ENCODE measurements at places on chromosomes 13 and 19.

DNA sequence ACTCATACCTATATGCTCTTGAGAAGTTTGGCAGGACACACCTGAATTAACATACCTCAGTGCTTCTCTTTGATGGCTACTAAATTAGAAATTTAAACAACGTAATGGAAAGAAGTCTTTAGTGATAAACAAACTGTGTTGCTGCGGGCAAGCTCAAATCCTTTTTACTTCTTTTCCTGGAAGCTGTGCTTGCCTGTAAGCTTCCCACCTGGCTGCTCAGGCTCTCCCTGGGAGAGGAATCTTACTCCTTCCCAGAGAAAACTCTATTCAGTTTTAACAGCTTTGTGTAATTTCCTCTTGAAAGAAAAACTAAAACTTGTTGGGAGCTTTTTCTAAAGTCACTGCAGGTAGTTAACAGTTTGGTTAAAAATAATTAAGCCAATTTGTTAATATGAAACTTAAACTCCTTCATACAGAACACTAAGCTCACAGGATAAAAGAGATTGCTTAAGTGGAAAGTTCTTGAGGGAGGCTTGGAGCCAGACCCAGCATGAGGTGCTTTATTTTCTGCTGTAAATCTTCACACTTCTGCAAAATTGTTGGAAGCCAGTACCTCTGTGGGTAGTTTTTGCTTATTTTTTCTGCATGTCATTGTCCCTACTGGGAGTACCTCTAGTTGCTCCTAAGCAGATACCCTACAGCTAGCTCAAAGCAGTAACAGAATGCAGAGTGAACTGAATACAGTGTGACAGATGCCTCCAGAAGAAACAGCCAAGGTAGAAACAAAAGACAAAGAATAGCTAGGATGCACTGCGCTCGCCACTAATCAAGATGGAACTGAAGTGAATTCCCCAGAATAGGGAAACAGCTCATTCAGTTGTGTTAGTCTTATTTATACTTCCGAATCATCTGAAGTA lies 1253.0 kb downstream of the PCDH17 start:
- DNase-seq, result no peak

- no peak for DNase-seq
These were observed 25.5 kb downstream of the AP2S1 start for GRCh38 chr19:46824890-46825730.

- no peak for DNase-seq
These were observed 5.3 kb downstream of the HSD17B14 start for GRCh38 chr19:48830965-48831364.

GRCh38 chr19:55149078-55150003 lies at the start of gene TNNT1:
Gene TNNT1 (minus strand): TSS chr19:55149206. CDS start chr19:55147157, 2,049 bp downstream.
- no peak for DNase-seq

DNA sequence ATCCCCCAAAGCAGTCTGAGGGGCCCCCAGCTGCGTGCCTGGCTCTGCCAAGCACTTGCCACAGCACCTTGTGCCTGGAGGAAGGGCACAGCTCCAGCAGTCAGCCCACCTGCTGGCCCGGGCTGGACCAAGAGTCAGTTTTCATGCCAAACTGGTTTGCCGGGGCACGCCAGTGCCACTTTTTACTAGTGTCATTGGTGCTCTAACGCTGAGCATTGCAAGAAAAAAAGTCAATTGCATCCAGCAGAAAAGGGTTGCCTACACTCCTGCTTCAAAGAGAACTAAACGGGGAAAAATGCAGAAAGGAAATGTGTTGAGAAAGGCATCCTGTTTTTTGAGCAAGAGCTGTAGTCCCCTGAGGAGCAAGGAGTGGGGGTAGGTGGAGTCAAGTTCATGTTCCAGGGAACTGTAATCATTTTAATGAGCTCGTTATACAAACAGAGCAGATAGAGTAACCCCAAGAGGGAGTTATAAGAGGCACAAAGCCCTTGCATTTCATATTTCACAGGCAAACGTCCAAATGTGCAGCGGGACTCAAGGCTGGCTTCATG lies 68.4 kb downstream of the F2RL3 start:
- no peak for DNase-seq

- no peak for DNase-seq
These were observed 17.0 kb upstream of the RUBCNL start for GRCh38 chr13:46403851-46404732.

GRCh38 chr13:52949742-52950141 lies 78.9 kb upstream of the OLFM4 start:
- no peak for DNase-seq

DNA sequence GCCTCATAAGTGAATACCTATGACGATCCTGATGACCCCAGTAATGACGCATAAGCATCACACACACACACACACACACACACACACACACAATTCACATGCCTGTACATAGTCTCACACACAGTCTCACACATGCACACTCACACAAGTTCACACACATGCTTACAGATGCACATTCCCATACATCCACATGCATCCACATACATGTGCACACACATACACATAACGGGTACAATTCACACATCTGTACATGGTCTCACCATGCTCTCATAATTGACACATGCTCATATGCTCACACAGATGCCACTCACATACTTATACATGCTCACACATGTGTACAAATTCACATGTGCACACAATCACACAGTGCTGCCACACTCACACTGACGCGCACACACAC lies 105.7 kb upstream of the VSTM2B start:
- no peak for DNase-seq

DNA sequence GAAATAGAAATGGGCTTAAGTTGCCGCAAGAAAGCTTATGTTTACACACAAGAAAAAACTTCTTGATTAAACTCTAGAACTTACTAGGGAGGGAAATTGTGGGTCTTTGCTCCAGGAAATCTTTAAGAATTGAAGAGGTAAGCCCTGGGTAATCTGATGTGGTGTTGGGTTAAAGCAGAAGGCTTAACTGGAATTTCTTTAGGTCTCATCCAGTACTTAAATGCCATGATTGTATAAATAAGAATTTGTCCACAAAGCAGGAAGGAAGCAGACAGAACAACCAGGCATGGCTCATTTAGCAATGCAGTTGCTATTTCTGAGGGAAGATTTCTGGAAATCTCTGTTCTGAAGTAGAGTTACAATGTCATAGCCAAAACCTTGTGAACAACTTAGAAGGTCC lies 360.4 kb downstream of the KLF5 start:
- DNase-seq, result no peak

GRCh38 chr13:111302045-111302726 lies 18.3 kb upstream of the TEX29 start:
- no peak for DNase-seq

GRCh38 chr13:80499536-80500290 lies 158.8 kb upstream of the SPRY2 start:
- DNase-seq, result no peak

DNA sequence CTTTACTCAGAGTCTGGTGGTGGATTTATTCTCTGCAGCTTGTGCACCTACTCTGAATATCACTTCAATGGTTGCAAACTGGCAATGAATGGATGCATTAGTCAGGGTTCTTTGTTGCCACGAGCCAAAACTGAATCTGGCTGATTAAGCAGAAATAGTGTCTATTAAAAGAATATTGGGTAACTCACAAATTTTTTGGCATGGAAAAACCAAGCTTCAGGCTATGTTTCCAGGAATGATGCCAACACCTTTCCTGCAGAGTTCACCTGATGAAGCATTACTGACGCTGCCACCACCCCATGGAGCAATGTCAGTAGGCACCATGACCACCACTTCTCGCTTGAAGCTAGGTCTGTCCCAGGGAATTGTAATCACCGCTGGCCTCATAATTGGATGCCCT lies 597.8 kb upstream of the SLC10A2 start:
- no peak for DNase-seq

GRCh38 chr13:105474983-105475610 lies 1060.4 kb downstream of the EFNB2 start:
- DNase-seq, result no peak

- peak; percentile 14 for DNase-seq
These were observed 441 bp upstream of the ZNF559 start for GRCh38 chr19:9323557-9323918.

DNA sequence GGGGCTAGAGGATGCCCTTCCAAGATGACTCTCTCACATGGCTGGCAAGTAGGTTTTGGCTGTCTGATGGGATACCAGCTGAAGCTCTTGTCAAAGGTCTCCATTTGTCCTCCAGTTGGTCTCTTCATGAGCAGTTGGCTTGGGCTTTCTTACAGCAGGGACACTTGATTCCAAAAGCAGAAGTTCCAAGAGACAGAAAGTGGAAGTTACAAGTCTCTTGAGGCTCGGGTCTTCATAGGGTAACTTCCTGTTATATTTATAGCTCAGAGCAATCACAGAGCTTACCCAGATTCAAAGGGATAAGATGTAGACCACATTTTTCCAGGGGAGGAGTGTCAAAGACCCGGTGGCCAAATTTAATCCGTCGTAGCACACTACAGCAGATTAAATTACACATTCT lies 440.0 kb downstream of the RFC3 start:
- no peak for DNase-seq

DNA sequence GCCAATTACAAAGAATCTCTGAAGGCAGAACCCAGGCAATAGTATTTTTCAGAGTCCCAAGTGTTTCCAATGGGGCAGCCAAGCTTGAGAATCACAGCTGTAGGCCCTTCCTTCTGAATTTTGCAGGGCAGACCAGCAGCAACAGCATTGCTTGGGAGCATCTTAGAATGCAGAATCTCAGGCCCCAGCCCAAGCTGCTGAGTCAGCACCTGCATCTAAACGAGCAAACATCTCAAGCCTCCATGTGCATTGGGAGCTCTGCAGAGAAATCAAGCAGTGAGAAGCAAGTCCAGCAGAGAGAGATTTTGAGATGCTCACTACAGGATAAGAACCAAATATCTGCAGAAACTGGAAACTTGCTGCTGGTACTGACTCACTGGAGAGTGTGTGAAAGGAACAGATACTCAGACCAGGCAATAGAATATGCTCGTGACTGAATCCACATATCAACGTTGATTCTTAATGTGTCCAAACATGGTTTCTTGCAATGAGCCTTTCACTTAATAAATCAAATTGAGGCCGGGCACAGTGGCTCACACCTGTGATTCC lies 81.5 kb upstream of the TNFSF11 start:
- DNase-seq, result no peak

GRCh38 chr13:113537909-113538688 lies 46.5 kb upstream of the TFDP1 start:
- no peak for DNase-seq

DNA sequence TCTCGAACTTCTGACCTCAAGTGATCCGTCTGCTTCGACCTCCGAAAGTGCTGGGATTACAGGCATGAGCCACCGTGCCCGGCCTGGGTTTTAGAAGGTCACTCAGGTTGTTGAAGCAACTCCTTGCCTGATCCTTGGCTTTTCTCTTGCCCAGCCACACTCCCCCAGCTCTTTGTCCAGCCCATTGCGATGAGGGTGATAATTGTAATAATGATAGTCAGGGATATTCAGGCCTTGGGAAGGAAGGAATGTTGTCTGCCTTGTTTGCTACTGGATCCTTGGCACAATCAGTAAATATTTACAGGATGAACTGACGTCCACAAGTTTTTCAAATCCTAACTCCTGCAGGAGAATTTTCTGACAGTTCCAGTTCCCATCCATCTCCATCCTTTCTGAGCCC lies 1.8 kb downstream of the THOP1 start:
- no peak for DNase-seq

- no peak for DNase-seq
These were observed 11.3 kb upstream of the FFAR2 start for GRCh38 chr19:35436477-35437405.

- no peak for DNase-seq
These were observed 3.8 kb downstream of the HSPBP1 start for GRCh38 chr19:55275851-55276719.

GRCh38 chr13:76724421-76724820 lies 161.8 kb downstream of the KCTD12 start:
- no peak for DNase-seq

DNA sequence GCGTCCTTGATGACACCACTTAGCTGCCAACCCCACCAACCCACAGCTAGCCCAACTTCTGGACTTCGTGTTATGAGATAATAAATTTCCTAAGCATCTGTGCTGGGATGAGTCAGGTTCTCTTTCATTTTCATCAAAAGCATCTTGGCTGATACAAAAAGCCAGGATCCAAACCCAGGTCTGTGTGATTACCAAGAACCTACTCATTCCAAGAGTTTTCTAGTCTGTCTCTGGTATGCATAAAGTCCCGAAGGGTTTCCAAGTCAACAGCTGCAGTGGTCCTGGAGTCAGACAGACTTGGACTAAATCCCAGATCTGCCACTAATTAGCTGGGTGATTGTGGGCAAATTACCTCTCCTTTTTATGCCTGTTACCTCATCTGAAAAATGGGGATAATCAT lies 55.5 kb upstream of the SERP2 start:
- DNase-seq, result no peak

DNA sequence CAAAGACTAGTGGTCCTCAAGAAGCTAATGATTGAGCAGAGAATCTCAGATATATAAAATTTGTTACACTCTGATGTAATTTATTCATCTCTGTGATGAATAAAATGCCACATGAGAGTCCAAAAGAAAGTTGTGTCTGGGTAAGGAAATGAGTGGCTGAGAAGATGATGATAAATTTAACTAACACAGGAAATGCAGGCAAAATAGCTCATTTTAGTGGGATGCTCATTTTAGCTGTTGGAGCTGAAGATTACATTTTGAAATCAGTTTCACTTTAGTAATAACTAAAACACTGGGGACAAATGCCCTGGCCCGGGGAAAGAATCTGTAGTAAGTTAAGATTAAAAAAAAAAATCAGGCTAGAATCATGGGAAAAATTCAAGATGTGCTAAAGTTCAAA lies 35.2 kb downstream of the SPRY2 start:
- no peak for DNase-seq

- no peak for DNase-seq
These were observed 111.5 kb downstream of the DNAJC15 start for GRCh38 chr13:43134868-43135267.

DNA sequence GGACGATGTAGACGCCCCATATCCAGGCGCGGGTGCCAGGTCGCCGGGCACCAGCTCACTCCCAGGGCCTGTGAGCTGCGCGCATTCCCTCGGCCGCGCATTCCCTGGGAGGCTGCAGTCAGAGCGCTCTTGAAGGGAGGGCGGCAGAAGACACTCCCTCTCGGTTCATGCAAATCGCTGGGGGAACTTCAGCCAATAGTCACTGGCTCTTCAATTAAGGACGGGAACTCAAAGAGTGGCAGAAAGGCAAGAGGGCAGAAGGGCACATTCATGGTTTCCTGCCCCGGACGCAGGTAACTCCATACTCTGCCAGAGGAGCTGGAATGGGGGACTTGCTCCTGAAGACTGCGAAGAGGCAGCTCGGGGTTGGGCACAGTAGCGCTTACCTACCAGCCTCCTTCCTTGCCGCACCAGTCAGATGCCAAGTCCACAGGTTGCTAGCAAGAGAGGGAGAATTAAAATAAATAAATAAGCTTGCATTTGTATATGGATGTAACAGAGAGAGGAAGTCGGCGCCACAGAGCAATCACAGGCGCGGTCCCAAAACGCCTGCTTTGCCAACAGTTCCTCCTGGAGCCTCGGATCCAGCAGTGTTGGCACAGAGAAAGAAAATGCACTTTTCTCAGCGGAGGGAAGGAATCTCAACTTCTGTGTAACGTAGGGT lies 459 bp downstream of the PCDH20 start:
- DNase-seq, result no peak

GRCh38 chr13:77548095-77548494 lies 12.6 kb downstream of the SCEL start:
- no peak for DNase-seq
